Kidney (tissue), 22 donors: ENCODE measurements at places on chromosomes 13 and 19. TPM values are rescaled to one million over a fixed set of nuclear protein-coding genes. Genes with fewer than 3 reads are reported as not detected.

Gene CYP4F2
- 16.8 TPM for polyA plus RNA-seq

Gene COL4A2
- 126 TPM for polyA plus RNA-seq

Gene DAPK3
- 30.6 TPM for polyA plus RNA-seq

Gene ZNF345
- polyA plus RNA-seq: 2.0 TPM

Gene ZSCAN1
- 2.8 TPM for polyA plus RNA-seq

Gene LILRA5
- polyA plus RNA-seq: 1.4 TPM

- DNase-seq: no peak
Observed at GRCh38 chr19:45117167-45117594, 24.2 kb downstream of the PPP1R37 start.

DNA sequence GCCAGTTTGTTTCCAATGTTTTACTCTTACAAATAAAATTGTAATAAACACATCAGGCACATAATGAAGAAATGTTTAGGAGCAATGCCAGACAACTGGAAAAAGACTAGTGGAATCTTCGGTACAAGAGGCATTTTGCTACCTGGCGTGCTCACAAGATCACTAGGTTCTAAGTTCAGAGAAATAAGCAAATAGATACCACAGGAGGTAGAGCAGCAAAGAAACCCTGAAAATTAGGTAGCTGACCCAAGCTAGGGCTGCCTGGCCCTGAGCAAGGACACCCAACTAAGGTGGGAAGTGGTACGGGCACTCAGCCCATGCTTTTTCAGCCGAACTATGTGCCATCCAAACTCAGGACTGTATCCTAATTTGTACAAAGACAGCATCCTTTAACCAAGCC is 32.2 kb upstream of the TPP2 start:
- DNase-seq: no peak

- DNase-seq: no peak
Observed at GRCh38 chr19:50377051-50377461, 799 bp downstream of the NR1H2 start.

DNA sequence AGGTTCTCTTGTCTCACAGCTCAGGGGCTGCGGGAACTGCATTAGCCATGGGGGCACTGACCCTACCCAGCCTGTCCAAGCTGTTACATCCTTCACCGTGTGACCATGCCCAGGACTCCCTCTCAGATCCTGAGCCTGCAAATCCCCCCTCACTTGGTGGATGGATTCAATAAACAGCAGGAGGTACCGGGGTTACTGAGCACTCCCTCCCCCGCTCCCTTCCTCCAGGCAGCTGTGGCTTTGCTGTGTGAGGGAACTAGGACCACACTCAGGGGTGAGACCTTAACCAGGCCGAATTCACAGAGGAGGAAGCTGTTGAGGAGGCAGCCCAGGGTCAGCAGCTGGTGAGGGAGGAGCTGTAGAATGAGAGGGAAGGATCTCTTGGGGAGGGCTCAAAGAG is 27.0 kb upstream of the CEACAM1 start:
- no peak for DNase-seq

GRCh38 chr19:3778104-3778867 is 6.3 kb upstream of the RAX2 start:
- DNase-seq: no peak

- DNase-seq: peak; percentile 6
Observed at GRCh38 chr13:66506979-66507378, 723.2 kb downstream of the PCDH9 start.
